GM19239 (cell line): ENCODE measurements at places on chromosomes 7 and 10.

DNA sequence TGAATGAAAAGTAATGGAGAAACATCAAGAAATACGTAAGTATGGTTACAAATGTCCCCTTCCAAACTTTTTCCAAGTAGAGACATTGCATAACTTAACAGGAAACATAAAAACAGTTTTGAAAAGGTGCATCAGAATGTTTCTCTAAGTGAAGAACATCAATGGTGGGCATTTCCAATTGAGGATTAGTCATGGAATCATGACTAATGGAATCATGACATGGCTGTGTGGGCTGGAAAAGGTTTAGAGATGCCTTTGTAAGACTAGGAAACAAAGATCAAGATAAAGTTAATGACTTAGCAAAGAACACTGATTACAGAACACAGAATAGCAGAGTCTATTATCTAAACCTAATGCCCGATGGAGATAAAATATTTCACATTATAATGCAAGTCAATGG is 272.0 kb downstream of the HPSE2 start:
- no peak for DNase-seq

DNA sequence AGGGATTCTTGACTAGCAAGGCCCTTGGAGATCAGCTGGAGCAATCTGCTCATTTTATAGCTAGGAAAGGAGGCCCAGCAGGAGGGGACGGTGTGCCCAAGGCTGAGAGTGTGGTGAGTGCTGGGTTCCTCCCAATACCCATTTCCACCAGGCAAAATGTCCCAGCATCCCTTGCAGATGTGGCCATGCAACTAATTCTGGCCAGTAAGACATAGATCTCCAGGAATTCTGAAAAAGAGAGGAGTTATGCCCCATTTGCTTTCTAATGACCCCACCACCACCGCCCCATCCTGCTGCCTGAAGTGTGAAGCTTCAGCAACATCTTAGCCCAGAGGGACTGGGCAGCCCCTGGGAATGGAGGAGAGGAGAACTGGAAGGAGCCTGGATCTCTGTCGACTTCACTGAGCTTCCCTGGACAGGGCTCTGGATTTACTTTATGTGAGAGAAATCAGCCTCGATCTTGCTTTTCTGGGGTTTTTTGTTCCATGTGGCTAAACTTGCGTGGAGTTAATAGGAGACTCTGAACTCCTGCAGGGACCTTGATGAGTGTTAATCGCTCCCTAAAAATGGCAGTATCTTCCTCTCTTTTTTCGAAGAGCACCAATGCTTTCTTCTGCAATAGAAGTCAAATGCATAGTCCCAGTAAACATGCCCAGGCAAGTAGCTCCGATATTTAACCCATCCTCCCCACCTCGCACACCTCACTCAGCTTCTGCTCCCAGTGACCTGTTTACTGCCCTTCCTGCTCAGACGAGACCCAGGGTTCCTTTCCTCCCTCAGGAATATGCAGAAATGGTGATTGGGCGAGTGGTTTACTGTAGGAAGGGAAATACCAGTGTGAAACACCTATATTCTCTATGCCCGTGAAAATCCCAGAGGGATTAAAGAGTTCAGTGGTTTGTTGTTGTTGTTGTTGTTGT is 127.5 kb upstream of the GPR26 start:
- no peak for DNase-seq

- DNase-seq: no peak
Measured at GRCh38 chr10:89278034-89278535, 23.8 kb upstream of the IFIT2 start.

- no peak for DNase-seq
Measured at GRCh38 chr7:80640846-80641245, 2.4 kb downstream of the CD36 start.

DNA sequence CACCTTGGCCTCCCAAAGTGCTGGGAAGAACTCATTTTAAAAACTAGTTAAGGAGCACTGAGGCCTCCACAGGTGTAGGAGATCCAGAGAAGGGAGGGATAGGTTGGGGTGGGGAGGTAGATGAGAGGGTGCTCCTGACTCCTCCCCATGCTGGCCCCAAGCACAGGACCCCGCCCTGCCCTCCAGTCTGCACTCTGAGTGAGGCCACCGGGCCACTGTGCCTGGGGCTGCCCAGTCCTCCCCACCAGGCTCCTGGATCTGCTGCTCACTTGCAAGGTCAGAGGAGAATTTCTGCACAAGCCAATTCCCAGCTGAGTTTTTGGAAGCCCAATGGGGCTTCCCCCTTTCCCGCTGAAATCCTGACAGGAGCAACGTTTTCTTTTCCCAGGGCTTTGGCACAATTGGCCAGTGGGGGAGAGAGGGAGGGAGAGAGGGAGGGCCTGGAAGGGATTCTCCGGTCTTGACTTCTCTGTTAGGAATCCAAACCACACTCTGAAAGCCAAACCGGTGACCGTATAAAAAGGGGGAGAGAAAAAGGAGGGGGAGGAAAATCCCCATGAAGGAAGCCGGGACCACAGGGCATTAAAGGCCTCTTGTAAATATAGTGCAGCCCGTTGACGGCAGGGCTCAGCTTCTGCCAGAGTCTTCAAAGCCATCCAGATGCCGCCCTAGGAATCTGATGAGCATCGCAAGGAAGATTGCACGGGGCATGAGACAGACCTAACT is 116.2 kb downstream of the SH3PXD2A start:
- DNase-seq: no peak

- DNase-seq: no peak
Measured at GRCh38 chr10:56679578-56679977, 318.5 kb upstream of the ZWINT start.

DNA sequence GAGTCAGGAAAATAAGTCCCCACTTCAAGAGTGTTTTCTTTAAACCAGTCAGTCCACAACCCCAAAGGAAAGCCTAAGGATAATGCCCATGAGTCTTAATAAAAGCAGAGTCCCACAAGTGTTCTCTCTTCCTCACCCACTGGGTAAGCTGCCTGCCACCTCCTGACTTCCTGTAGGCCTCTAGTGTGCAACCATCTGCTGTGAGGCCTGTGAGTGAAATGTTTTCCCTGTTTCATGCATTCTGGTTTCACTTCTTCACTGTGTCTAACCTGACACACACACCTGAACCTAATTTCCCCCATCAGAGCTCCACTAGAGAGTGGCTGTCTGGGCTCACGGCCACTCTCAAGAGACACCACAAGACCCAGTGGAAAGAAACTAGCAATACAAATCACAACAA is 38.9 kb upstream of the GDF10 start:
- peak; percentile 40 for DNase-seq

GRCh38 chr10:35554461-35555056 is 50.6 kb upstream of the GJD4 start:
- no peak for DNase-seq

GRCh38 chr7:29090836-29091601 is 55.3 kb downstream of the CPVL start:
- DNase-seq: no peak

GRCh38 chr7:72538147-72538546 is 126.0 kb upstream of the CALN1 start:
- no peak for DNase-seq

- DNase-seq: no peak
Measured at GRCh38 chr10:124626759-124627380, 117.3 kb downstream of the FAM53B start.

- DNase-seq: no peak
Measured at GRCh38 chr10:47057471-47057870, 146.2 kb downstream of the PTPN20 start.

GRCh38 chr7:87475359-87476178 is at the start of gene ABCB4:
Gene ABCB4 (minus strand): TSS chr7:87475680. CDS start chr7:87475465, 215 bp downstream.
- peak; percentile 15 for DNase-seq

DNA sequence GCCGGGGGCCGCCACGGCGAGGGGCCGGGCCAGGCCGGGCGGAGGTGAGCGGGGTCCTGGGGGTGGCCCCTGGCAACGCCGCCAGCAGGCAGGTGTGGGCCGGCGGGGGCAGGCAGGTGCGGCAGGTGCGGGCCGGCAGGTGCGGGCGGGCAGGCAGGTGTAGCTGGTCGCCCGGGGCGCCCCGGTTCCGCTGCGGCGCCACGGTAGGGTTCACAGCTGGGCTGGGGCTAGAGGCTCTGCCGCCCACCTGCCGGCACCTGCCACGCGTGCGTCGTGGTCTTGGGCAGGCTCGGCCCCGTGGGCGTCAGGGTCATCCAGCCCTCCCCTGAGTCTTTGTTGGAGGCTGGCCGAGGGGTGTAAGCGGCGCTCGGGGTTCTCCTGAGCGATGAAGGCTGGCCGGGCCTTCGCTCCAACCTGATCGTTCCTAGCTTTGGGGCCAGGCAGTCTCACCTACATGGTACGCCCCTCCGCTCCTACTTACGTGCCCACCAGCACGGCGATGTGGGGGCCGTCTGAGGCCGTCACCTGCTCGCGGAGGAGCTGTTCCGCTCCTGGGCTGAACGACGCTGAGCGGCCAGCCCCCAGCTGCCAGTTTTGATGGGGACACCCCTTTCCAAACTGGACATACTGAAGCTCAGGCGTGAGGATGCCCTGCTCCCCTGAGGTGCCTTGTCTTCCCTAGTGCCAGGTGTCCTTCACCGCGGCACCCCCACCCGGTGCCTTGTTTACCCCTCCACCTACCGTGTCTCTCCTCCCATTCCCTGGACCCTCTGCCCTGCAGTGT is 493 bp downstream of the ZMIZ2 start:
- no peak for DNase-seq

DNA sequence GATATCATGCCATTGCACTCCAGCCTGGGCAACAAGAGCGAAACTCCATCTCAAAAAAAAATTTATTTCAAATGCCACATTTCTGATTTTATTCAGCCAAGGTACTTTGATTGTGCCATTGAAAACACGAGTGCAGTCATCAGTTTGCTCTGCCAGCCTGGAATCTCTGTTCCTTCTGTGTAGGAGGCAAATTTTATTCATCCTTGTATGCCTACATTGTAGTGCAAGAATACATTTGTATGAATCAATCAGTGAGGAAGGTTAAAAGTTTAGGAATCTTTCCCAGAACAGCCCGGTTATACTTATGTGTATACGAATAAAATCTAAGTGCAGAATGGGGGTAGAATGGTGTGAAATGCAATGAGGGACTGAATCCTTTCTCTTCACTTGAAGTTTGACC is 886 bp upstream of the TET1 start:
- no peak for DNase-seq

DNA sequence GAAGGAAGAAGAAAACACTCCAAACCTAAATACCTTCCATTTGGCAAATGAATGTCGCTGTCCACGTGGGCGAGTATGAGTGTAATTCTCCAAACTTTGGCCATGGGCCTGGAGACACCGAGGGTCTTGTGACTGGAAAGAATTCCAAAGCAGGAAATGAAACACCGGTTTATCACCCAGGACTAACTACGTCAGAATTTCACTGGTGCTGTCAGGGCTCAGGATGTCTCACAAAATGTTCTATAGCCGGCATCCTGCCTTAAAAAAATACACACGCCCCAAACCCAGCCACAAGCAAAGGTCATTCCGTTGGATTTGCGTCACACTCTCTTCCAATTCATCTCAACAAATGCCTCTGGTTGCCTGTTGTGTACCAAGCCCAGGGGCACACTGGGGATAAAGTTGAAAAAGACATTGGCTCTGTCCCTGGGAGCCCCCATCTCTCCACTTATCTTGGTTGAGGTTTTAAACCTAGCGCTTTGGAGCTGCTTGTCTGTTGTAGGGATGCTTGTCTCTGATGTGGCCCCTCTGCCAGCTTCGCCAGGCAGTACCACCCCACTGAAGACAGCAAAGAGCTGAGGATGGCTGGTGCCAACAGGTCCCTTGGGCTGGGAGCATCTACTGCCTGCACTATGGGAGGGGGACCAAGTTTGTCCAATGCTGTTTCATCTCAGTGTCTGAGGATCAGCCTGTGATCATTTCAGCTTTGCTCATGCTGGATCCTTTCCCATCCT is 31.2 kb downstream of the GSTO2 start:
- no peak for DNase-seq

DNA sequence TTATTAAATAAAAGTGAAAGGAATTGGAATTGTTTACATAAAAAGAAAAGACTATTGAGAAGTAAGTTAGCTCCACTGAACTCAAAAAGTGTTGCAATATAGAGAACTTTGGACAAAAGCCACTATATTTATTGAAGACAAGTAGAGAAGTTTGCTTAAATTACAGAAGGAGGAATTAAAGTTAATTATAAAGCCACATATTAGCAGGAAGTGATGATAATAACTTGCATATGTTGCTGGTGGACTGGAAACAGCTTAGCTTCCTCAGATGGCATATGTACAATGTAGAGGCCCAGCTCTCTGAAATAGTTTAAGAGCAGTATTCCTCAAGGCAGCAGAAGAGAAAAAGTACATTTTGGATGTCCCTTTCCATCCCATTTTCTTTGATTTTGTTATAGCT is 400.7 kb downstream of the GATA3 start:
- DNase-seq: no peak

- no peak for DNase-seq
Measured at GRCh38 chr7:4607311-4607729, 74.8 kb upstream of the FOXK1 start.

GRCh38 chr7:67371429-67372305 is 375.0 kb downstream of the TYW1 start:
- peak; percentile 89 for DNase-seq

DNA sequence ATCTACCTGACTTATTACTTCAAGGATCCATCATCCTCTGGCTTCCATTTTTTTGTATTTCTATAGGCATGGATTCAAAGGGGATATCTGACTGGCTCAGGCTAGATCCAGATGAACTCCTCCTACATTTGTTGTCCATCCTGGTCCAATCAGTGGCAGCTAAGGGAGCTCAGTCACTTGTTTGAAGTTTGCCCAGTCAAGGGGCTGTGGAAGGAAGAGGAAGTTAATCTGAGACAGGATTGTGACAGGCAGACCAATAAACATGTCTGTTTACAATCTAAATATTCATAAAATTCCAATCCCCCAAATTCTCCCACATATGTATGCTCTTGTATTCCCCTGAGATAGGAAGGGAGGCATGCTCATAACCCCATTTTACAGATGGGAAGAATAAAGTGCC is 48.7 kb downstream of the CAV1 start:
- no peak for DNase-seq

- no peak for DNase-seq
Measured at GRCh38 chr10:32065856-32066255, 9.6 kb upstream of the KIF5B start.

DNA sequence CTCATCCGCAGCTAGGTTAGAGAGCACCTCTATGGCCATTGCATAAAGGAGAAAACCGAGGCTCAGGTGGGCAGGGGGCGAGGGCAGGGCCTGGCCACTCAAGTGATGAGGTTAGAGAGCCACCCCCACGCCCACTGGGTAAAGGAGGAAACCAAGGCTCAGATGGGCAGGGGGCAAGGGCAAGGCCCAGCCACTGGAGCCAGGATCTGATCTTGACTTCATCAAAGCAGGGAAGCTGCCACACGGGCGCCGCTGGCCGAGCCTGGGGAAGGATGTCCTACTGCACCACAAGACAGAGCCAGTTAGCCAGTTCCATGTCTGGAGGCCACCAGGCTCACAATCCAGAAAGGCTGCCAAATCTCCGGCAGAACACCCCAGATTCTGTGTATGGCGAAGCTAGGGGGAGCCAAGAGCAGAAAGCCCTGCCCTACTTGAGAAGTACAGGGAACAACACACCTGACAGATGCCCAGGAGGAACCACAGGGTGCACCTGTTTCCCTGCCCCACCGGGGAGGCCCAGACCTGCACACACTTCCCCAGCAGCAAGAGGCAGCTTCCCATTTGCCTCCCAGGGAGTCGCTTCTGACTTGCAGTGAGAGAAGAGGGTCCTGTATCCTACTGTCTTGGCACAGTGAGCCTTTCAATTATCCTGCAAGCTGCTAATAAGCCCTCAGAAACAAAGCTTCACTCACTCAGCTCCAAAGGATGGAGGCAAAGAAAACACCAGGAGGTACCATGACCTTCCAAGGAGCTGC is 101.9 kb downstream of the TNS3 start:
- DNase-seq: no peak
